ENCODE measurements at places on chromosomes 16 and 17.

DNA sequence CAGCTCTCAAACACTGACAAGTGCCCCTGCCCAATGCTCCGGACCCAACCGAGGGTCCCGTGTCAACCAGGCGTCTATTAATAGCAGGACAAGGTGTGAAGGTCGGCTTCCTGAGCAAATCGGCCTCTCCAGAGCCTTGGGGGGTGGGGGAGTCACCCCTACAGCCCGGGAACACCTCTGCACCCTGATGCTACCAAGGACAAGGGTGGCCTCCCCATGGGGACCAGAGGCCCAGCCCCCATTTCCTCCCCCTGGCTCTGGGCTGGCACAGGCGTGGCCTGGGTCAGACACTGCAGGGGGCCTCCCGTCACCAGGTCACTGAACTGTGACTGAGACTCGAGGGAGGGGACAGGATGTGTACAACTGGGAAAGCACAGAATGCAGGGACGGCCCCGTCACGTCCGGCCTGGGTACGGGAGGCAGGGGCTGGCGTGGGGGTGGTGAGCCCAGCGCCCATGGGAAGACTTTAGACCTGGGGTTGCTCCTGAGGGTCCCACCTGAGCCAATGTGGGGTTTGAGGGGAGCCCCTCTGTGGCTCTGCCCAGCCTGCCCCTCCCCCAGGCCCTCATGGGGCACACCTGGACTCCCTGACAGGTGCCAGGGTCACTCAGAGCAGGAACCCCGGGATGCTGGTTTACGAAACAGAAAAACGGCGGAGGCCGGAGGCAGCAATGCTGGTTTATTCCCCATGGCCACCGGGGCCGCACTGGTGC, 579 bp upstream of the CYBA start:
- peak; percentile 49 for DNase-seq

DNA sequence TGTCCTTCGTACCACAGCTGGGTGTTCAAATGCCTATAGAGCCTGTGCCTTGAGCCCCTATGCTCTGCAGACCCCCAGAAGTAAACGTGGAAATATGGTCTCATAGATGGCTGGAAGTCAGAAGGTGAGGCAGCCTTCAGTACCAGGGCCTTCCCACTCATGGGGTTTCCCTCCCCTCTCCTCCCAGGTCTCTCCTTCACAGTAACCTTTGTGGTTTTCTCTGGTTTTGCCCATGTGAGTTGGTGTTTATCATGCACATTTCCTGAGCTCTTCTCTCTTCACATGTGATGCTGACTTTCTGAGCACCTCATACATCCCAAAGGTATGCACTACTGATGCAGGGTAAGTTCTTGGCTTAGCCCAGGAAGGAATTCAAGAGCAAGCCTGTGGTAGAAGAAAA, 35.4 kb downstream of the TMEM114 start:
- DNase-seq, result no peak

- DNase-seq, result no peak
These were observed 136.7 kb downstream of the SNX11 start for GRCh38 chr17:48244121-48244711.

- DNase-seq, result no peak
These were observed 4.5 kb downstream of the NUP93 start for GRCh38 chr16:56734429-56734828.

- no peak for DNase-seq
These were observed 7.4 kb upstream of the ETV4 start for GRCh38 chr17:43553573-43553972.

- peak; percentile 35 for DNase-seq
These were observed 1.6 kb upstream of the N4BP1 start for GRCh38 chr16:48611329-48612137.

GRCh38 chr16:16146380-16147315, 76.6 kb downstream of the ABCC6 start:
- DNase-seq, result no peak

GRCh38 chr16:84161037-84161436, 15.9 kb downstream of the DNAAF1 start:
- DNase-seq, result no peak

DNA sequence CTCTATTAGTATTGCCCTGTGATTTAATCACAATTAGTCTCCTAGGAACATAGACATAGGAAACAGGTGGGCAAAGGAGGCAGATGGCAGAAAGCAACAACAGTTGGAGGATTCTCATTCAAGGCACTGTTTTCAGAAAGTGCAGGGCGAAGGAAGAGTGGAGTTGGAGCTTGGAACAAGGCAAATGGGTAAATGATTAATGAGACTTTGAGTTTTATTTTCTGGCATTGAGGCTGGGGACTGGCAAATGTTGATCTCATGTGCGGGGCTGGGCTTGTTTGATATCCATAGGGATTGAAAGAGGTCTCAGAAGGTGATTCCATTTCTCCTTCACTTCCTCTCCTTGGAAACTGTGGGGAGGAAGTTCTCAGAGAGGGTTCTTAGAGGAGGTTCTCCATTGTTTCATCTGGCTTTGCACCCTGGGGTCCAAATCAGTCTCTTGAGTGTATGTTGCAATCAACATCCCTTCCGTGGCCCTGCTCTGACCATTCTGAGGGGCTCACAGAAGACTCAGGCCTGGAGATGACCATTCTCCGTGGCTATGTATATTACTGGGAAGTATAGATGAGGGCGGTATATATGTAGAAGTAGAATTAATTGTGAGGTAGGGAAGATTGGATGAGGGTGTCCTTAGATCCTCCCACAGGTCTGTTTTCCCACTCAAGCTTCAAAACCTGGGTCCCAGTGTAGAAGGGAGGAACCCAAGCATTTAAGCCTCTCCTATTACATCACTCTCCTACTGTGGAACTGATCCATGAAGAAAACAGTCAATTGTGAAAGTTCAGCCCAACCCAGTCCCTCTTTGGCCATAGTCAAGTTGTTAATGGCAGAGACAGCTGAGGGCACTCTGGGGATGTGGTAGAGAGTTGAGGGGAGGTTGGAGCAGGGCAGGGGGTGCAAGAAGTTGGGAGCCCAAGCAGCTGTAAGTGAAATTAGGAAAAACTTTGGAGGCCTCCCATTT, 36.5 kb upstream of the SRSF1 start:
- DNase-seq, result no peak

GRCh38 chr16:11236461-11237254, 19.3 kb downstream of the SOCS1 start:
- no peak for DNase-seq

DNA sequence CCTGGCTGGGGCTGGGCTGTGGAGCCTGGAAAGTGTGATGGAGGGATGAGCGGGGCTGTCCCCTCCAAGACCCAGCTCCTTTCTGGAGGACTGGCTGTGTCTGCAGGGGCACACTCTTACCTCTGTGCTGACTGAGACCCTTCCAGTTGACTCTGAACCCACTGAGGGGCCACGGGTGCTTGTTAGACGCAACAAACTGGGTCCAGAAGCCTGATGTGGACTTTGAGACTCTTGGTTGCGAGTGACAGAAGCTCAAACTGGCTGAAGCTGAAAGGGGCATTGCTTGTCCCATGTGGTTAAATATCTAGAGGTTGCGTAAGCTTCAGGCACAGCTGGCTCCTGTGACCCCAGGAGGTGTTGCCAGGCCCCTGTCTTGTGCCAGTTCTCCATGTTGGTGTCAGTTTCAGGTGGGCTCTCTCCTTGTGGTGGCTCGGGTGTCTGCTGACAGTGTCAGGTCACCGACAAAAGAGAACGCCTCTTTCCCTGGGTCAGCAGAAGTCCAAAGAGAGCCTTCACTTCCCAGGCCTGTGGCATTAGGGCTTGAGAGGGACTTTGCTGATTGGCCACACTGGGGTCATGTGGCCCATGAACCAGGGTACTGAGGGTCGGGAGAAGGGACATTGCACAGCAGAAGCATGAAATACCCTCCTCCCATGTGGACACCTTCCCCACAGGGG, 16.7 kb downstream of the ADCY7 start:
- no peak for DNase-seq

- DNase-seq, result no peak
These were observed 50.8 kb upstream of the CDR2 start for GRCh38 chr16:22425036-22425801.

- no peak for DNase-seq
These were observed 156.2 kb downstream of the ABCC12 start for GRCh38 chr16:47999595-47999994.

DNA sequence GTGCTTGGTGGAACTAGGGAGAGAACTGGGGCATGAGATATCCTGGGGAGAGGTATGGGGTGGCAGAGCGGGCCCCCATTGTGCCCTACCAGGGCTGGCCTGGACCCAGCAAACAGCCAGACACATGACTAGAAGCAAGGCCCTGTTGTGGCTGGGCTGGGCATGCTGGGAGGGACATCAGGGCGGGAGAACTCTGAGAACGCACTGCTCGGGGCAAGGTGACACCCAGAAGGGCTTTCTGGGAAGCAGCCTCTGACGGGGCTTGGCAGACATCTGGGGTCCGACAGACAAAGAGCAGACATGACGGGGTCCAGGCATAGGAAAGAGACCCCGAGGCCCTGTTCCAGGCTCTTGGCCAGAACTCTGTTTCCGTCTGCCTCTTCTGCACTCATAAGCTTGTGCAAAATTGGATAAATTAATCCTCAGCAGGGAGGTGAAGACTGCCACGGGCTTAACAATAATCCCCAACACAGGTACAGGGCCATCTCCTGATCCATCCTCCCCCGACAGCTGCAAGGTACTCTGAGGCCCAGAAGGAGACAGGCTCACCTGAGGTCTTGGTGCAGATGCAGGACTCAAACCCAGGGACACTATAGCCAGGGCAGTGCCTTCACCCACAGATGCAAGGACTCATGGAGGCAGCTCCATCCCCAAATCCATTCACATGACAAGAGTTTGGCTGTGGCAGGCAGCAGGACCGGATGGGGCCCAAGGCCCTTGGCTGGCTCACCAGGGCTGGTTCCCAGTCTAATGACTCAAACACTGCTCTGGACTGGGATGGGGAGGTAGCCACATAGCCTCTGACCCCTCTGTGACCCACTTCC, 5.4 kb downstream of the SREBF1 start:
- DNase-seq, result no peak

- DNase-seq, result no peak
These were observed 51.7 kb downstream of the ZNF778 start for GRCh38 chr16:89268987-89269735.

DNA sequence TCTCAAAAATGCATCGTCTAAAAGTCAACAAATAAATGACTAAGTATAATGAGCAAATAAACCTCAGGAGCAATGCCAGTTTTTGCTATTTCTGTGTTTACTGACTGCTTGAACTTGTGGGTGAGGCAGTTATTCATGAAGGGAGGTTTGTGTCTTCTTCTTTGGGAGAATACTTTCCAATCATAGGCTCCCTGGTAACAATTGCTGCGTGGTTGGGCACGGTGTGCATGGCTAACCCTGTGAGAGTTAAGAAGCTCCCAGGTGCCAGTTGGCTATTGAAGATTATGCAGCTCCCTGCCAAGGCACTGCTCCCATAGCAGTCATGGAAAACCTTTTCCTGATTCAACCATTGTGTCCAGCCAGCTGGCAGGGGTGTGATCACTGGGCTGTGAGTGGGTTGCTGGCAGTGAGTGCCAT, 775.9 kb upstream of the GOT2 start:
- no peak for DNase-seq

DNA sequence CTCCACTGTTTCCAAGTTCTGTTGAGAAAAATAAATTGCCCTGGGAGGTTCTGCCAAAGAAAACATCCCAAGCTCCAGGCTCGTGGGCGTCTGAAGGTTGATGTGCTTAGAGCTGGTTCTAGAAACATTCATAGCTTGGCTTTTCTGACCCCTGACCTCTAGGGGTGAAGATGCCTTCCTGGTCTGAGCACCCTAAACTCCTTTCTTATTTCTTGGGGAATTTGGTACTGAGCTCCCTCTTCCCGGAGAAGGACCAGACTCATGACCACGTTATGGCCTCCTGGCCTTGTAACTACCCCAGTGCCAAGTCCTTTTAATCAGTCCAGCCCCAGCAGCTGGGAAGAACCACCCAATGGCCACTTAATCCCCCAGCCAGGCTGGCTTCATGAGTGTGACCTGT, 66.4 kb downstream of the MYH11 start:
- DNase-seq, result no peak

- DNase-seq, result no peak
These were observed 38.4 kb downstream of the ABAT start for GRCh38 chr16:8712589-8713361.

GRCh38 chr17:39737760-39738567, at the start of gene GRB7:
Gene GRB7 (plus strand): TSS chr17:39737938. CDS start chr17:39742302, 4,364 bp downstream.
- DNase-seq, result no peak

GRCh38 chr16:46768809-46769208, 20.7 kb upstream of the MYLK3 start:
- DNase-seq, result no peak

DNA sequence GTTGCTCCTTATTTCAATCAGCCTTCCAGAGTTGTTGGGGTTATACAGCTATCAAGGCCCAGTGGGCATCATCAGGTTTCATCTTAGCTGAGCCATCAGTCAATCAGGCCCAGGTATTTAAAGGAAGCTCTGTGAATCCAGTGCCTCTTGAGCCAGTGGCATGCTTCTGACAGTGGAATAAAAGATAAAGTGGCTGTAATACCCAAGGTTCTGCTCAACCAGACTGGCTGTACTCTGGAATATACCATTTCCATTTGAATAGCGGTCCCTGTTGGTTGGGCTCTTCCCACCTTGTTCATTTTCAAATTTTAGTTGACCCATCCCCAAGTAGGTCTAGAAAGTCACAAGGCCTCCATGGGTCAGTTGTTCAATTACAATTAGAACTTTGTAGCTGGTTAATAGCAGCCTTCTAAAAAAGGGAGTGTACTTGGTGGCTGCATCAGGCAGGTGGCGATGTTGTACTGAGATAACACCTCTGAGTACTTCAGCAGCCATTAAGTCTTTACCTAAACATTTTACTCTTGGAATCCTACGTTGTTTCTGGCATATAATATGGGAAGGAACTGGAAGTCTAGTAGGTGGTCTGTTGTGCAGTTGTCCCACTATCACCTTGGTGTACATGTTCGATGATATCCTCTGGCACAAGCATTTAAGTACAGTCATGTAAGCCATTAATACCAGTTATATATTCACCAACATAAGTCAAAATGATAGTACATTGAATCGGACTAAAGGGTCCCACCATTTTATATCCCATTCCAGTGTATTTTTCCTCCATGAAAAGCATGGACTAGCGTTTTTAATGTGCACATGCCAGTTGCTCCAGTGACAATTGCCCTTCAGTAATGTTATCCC, 294.1 kb downstream of the BCAS3 start:
- no peak for DNase-seq

DNA sequence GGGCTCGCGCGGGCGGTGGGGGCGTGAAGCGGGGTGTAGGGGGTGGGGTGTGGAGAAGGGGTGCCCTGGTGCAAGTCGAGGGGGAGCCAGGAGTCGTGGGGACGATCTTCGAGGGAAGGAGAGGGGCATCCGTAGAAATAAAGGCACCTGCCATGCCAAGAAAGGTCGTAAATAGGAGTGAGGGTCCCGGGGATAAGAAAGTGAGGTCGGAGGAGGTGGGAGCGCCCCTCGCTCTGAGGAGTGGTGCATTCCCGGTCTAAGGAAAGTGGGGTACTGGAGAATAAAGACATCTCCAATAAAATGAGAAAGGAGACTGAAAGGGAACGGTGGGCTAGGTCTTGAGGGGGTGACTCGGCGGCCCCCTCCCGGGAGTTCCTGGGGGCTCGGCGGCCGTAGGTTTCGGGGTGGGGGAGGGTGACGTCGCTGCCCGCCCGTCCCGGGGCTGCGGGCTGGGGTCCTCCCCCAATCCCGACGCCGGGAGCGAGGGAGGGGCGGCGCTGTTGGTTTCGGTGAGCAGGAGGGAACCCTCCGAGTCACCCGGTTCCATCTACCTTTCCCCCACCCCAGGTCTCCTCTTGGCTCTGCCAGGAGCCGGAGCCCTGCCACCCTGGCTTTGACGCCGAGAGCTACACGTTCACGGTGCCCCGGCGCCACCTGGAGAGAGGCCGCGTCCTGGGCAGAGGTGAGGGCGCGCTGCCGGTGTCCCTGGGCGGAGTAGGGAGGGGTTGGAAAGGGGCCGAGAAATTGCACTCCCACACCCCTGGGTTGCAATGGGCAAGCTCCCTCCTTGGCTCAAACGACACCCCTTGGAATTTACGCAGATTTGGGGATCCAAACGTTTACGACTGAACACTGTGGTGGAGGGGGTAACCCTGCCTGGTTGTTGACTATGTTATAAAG, 888 bp downstream of the CDH1 start:
- no peak for DNase-seq

All from activated CD4-positive, CD25-positive, alpha-beta regulatory T cell (primary cell).